ENCODE measurements at places on chromosomes 2 and 18.
A peak's percentile ranks its signal among the peaks of the same experiment; 100 is the strongest.

DNA sequence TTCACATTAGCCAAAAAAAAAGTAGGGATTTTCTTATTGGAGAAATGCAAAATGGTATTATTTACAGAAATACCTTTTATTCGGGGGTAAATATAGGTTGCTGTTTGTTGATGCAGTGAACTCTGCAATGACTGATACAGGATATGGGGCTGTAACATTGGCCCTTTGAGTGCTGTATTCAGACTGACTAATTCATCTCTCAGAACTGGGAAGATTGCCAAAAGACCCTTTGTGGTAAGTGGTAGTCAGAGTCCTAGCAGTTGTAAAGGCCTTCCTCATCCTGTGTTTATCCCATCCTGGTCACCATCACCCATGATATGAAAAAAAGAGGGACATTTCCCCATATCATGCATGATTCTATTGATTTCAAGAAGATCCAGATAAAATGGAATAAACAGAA lies 14.0 kb upstream of the DCC start:
- DNase-seq, result no peak

- DNase-seq, result no peak
These were observed 2.4 kb upstream of the ETAA1 start for GRCh38 chr2:67394734-67395133.

- DNase-seq, result no peak
These were observed 22.1 kb downstream of the STARD7 start for GRCh38 chr2:96186562-96186961.

DNA sequence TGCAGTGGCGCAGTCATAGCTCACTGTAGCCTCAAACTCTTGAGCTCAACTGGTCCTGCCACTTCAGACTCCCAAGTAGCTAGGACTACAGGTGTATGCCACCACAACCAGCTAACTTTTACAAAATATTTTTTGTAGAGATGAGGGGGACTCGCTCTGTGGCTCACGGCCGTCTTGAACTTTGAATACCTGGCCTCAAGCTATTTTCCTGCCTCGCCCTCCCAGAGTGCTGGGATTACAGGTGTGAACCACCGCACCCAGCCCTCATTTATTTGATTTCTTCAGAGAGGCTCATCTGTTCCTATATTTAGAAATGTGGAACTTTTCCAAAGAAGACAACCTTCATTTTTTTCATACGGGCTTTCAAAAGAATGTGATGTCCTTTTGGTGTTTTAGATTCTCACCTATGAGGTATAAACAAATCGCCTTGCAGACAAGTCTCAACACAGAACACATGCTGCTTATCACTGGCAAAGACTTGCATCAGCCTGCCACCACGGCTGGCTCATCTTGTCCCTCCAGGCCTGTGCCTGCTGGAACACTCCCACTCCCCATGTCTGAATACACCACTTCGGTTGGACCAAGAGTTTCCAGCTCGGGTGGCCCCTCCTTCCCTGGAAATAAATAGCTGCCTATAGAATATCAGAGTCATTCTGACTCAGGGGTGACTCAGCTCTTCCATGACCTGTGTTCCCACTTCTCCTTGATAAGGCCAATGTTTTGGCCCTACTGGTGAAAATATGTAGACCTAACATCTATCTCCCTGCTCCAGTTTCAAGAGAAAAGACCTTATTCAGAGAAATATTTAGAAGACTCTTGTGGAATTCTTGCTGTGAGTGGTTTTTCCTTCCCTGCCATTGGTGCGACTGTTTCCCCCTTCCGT lies 202.6 kb downstream of the TGIF1 start:
- peak; percentile 99 for DNase-seq

GRCh38 chr18:56118422-56118821 lies 520.0 kb downstream of the TXNL1 start:
- DNase-seq, result no peak

GRCh38 chr18:80050797-80051196 lies 16.6 kb downstream of the RBFA start:
- DNase-seq, result no peak

DNA sequence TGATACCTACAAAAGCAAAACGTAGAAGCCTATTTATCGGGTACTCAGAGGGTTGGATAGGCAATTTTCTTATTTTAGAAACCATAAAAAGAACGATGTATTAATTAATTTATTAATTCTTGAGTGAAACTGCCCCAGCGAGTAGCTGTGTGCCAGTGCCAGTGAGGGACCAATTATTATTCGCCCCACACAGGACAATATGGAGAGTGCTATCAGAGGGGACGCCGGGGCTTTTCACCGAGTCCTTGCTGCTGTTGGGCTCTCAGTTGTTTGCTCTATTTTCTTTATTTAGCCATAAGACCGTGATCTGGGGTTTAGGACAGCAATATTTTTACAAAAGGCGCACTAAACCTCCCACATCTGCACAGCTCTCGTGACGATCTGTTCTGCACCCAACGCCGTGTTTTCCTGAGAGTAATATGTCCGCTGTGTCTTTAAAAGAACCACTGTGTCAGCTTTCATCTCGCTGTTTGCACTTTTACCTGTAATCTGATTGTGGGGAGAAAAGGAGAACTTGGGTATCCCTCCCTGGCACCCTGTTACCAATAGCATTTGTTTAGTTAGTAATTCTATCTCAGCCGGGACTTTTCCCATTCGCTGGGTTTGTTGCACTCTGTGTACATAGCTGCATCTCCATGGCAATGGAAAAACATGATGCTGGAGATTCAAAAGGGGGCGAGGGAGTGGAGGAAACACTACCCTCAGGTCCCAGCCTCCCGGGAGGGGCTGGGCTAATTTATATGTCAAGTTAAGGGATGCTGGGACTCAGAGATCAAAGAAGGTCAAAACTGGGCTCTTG lies 30.1 kb upstream of the ZNF516 start:
- peak; percentile 7 for DNase-seq

DNA sequence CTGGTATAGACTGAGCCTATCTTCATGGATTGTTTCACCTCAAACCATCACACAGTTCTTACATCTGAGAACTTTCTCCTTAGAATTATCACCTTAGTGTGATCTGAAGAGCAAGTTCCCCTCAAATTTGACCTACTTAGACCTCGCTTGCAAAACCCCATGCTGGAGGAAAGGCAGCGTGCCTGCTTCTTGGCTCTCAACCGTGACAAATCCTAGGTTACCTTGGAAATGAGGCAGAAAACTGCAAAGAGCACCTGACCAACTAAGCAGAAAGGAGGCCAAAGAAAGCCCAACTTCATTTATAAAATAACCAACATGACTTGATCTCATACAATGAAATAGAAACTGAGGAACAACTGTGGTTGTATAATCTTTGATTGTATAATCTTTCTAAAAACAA lies 146.4 kb downstream of the RAB3GAP1 start:
- DNase-seq, result no peak

DNA sequence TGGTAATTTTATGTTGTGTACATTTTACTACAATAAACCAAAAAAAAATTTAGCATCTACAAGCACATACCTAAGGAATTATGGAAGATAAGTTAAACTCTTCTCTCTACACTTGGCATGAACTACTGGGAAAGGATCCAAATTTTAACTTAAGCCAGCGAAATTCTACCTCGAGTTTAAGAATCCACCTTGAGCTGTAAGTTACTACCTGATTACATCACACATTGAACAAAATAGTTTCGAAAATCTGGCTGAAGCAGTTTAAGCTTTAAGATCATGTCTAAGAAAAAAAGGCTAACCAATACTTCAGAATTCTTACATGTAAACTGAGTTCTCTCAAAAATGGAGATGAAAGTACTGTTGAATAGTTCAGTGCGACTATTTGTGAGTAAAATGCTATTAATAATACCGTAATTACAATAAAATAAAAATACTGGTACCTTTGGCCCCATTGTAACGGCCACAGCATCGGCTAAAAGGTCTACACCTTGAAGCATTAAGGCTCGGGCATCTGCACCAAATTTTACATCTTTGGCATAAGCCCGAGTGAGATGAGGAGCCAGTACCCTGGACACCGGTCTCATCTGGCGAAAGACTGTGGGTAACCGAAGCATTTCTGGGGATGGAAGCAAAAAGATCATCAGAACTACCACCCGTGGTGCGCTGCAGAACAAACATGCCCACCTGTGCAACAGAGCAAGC lies 1.3 kb downstream of the HSPD1 start:
- DNase-seq, result no peak

- DNase-seq, result no peak
These were observed 27.1 kb downstream of the VRK2 start for GRCh38 chr2:58073751-58074150.

GRCh38 chr2:207051385-207051965 lies 112.2 kb downstream of the CPO start:
- DNase-seq, result no peak

DNA sequence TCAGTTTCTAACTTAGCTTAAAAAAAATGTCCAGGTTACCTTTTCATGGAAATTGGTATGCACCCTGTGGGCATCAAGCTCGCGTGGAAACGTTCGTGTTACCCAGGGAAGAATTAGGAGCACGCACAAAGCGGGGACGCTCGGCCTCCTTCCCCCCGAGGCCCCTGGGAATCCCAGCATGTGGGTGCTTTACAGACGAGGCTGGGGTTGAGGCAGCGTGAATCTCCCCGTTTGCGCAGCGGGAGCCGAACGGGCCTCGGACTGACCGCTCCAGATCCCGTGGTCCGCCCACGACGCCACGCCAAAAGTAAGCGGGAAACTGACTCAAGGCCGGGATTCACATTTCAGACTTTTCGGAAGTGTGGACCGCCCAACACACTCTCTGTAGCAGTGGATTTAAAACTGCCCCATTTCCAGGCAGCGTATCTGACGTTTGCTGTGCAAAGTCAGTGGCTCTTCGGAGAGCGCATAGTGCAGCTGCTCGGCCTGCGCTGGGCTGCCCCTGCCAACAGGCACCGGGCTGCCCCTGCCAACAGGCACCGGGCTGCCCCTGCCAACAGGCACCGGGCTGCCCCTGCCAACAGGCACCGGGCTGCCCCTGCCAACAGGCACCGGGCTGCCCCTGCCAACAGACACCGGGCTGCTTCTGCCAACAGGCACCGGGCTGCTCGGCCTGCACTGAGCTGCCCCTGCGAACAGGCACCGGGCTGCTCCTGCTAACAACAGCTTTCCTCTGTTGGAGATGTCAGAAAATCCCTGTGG lies 49.7 kb downstream of the SH3YL1 start:
- no peak for DNase-seq

GRCh38 chr2:220583725-220584124 lies 956.3 kb downstream of the SLC4A3 start:
- no peak for DNase-seq

DNA sequence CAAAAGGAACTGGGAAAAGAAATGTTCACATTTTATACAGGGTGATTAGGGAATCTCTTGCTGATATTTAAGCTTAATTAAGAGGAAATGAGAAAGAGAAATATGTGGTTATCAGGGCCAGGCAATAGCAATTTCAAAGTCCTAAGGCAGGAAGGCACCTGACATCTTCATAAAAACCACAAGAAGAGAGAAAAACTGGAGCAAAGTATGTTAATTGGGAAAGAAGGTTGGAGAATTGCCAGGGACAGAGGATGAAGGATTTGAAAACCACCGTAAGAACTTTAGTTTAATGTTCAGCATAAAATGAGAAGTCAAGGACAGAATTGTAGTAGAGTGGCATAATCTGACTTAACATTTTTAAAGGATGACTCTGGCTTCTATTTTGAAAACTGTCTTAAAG lies 691.8 kb upstream of the NRXN1 start:
- DNase-seq, result no peak

All from HT-29 (cell line).